Caco-2 (cell line): ENCODE measurements at places on chromosomes 2 and 18. TPM values are rescaled to one million over a fixed set of nuclear protein-coding genes. Genes with fewer than 3 reads are reported as not detected.

DNA sequence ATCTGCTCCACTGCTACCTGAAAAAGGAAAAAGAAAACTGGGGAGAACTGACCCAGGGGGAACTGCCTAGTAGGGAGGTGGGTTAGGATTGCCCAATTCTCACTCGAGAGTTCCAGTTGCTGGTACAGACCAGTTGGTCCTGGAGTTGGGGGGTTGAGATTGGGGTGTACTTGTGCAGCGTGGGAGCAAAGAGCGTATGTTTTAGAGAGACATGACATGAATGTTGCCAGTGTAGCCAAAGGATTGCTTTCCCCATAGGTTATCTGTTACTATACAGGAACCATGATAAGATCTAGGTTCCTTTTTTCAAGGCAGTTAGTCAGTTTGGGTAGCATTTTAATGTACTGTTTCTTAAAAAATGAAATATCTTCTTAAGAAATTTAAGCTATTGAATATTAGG, 68.6 kb downstream of the APLF start:
- DNase-seq = no peak
- no peaks in the 10 kb centered on the region for H3K4me1 ChIP-seq
- no peak overlapping the region for H3K27ac ChIP-seq

GRCh38 chr18:79385326-79385707, 10.4 kb upstream of the NFATC1 start:
- no peak for DNase-seq
- H3K36me3 ChIP-seq = no peaks in the 10 kb centered on the region
- no peak overlapping the region for H3K4me3 ChIP-seq

GRCh38 chr18:49585781-49586663, 24.2 kb downstream of the LIPG start:
- DNase-seq = no peak
- H3K27ac ChIP-seq = no peak overlapping the region
- no peaks in the 10 kb centered on the region for H3K27me3 ChIP-seq
- no peaks in the 10 kb centered on the region for H3K4me1 ChIP-seq
- H3K36me3 ChIP-seq = no peaks in the 10 kb centered on the region; the same call in 1 of the 2 replicates

GRCh38 chr2:233679196-233679595, 2.5 kb upstream of the UGT1A7 start:
- no peaks in the 10 kb centered on the region for H3K4me1 ChIP-seq
- H3K27me3 ChIP-seq = no peaks in the 10 kb centered on the region
- no peaks in the 10 kb centered on the region for H3K36me3 ChIP-seq
- H3K27ac ChIP-seq = no peak overlapping the region
- no peak overlapping the region for H3K4me3 ChIP-seq

DNA sequence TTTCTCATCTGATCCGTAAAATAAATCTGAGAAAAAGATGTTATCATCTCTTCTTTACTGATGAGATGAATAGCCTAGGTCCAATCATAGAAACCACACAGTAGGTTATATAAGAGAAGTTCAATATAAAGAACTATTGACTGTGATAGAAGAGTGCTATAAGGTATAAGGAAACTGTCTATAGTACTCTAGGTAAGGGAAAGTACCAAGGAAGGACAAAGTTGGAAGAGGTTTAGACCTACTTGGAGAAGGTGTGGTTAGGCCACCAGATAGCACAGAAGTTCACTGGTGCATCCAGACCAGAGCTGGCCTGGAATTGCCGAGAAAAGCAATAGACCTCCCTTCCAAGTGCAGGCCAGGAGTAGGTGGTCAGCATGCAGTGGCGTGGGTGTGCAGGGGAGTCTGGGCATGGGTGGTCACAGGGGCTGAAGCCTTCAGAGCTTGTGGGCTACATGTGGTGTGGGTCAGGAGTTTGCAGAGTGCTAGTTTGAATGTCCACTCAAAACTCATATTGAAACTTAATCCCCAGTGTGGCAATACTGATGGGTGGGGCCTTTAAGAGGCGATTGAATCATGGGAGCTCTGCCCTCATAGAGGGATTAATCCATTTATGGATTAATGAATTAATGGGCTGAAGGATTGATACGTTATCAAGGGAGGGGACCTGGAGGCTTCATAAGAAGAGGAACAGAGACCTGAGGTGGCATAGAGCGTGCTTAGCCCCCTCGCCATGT, 86.3 kb downstream of the ALPK2 start:
- DNase-seq = no peak
- H3K27ac ChIP-seq = no peak overlapping the region
- H3K27me3 ChIP-seq = no peaks in the 10 kb centered on the region
- no peak overlapping the region for H3K4me3 ChIP-seq

- no peak overlapping the region for H3K27ac ChIP-seq
- H3K4me3 ChIP-seq = no peak overlapping the region
- H3K4me1 ChIP-seq = peaks cover 23% of the 10 kb centered on the region; the same call in 1 of the 2 replicates
- no peak for DNase-seq
- H3K27me3 ChIP-seq = no peaks in the 10 kb centered on the region
- H3K36me3 ChIP-seq = no peaks in the 10 kb centered on the region
These were observed 46.6 kb upstream of the RFX8 start for GRCh38 chr2:101521487-101521886.

DNA sequence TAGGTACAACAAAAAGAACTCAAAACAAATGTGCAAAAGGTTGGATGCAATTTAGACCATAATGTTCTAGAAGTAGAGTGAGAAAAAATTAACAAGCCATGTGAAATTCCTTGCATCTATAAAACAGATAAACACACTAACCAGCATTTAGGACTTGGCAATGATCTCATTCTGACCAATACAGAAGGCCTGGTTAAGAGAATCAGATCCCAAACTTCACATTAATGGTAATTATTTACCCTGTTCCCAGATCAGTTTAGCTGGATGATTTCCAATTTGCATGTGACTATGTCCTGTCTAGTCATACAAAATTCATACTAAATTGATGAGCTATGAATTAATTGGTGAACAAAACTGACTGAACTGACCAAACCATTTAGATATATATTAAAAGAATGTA, 98.4 kb upstream of the FIGN start:
- no peak overlapping the region for H3K27ac ChIP-seq
- no peaks in the 10 kb centered on the region for H3K36me3 ChIP-seq
- no peaks in the 10 kb centered on the region for H3K27me3 ChIP-seq
- DNase-seq = no peak
- H3K4me1 ChIP-seq = 0 out of 2 replicates have a peak, but pooled peaks cover 5% of the 10 kb centered on the region

The UGGT1 gene
- total RNA-seq = 77.5 and 80.0 TPM in 2 replicates

The ZNF804A gene
- total RNA-seq = not detected in 2 replicates

The GREB1 gene
- total RNA-seq = 2.2 and 2.4 TPM in 2 replicates

The TSPYL6 gene
- not detected in 2 replicates for total RNA-seq
